ENCODE measurements at places on chromosomes 3 and 15.

DNA sequence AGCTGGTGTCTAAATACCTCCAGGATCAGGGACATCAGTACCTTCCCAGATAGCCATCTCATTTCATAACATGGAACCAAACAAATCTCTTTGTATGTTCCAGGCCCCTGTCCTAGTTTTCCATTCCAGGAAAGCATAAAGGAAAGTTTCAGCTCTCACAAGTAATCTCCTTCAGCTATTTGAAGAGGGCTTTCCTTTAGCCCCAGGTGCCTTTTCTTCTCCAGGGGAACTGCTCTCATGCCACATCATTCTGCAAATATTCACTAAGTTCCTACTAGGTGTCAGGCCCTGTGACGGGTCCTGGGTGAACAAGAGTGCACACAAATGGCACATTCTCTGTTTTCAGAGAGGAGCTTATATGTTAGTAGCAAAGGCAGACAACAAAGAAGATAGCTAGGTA, 136.1 kb downstream of the ADAMTS9 start:
- no peak for DNase-seq

GRCh38 chr3:139982404-139982803, 47.4 kb downstream of the CLSTN2 start:
- peak; percentile 8 for DNase-seq

DNA sequence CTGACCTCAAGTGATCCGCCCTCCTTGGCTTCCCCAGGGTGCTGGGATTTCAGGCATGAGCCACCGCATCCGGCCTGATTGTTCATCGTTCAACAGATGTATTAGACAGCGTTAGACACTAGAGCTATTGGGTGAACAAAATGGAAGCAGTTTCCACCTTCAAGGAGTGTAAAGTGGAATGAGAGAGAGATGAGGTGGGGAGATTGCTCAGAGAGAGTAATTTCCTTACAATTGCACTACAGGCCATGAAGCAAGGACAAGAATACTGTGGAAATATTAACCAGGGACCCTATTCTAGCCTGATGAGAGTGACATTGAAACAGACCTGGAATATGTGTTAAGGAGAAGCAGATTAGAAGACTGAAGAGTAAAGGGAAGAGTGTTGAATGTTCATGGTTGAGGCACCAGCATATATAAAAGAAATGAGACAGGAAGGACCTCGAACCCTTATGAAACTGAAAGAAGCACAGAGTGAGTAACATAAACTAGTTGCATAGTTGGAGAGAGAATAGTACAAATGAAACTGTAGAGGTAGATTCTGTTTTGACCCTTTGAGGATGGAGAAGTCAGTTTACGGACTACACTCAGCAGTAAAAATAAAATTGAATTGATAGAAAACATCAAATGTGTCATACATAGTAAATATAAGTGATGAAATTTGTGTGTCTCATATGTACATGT, 7.2 kb downstream of the RTF1 start:
- no peak for DNase-seq

GRCh38 chr3:53181024-53181371, 20.0 kb downstream of the PRKCD start:
- DNase-seq: no peak

DNA sequence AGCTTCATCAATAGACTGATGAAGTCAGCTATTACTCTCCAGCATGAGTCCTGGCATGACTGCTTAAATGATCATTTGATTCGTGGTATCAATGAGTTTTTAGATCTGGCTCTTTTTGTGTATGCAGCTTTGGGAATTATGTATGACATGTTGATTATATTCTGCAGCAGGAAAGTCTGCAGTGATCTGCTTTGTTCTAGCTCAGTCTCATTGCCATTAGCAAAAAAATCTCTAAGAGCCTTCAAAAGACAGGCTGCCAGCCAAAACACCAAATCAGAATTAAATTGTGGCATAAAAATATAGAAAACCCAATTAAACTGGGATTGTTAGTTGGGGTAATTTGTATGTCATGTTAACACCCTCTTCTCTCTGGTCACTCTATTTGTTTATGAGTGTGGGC, 1021.0 kb upstream of the SEMA6D start:
- DNase-seq: no peak

GRCh38 chr3:124995460-124995994, 60.3 kb downstream of the HEG1 start:
- peak; percentile 54 for DNase-seq

- DNase-seq: no peak
Observed at GRCh38 chr15:72838311-72838731, 54.8 kb upstream of the ADPGK start.
